Heart left ventricle (tissue), 16 donors: ENCODE measurements at places on chromosomes 13 and 19. TPM values are rescaled to one million over a fixed set of nuclear protein-coding genes. Genes with fewer than 3 reads are reported as not detected.

DNA sequence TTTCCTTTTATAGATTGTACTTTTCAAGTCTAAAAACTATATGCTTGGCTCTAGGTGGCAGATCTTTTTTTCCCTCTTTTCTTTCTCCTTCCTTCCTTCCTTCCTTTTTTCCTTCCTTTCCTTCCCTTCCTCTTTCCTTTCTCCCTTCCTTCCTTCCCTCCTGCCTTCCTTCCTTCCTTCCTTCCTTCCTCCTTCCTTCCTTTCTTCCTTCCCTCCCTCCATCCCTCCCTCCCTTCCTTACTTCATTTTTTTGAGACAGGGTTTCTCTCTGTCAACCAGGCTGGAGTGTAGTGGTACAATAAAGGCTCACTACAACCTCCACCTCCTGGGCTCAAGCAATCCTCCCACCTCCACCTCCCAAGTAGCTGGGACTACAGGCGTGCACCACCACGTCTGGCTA is 48.1 kb downstream of the F2RL3 start:
- H3K4me1 ChIP-seq, result no peaks in the 10 kb centered on the region
- no peak overlapping the region for H3K27ac ChIP-seq
- DNase-seq, result no peak

Gene OR7C1
- total RNA-seq, result 0.02 TPM

Gene LRRC4B
- 1.1 TPM for total RNA-seq

DNA sequence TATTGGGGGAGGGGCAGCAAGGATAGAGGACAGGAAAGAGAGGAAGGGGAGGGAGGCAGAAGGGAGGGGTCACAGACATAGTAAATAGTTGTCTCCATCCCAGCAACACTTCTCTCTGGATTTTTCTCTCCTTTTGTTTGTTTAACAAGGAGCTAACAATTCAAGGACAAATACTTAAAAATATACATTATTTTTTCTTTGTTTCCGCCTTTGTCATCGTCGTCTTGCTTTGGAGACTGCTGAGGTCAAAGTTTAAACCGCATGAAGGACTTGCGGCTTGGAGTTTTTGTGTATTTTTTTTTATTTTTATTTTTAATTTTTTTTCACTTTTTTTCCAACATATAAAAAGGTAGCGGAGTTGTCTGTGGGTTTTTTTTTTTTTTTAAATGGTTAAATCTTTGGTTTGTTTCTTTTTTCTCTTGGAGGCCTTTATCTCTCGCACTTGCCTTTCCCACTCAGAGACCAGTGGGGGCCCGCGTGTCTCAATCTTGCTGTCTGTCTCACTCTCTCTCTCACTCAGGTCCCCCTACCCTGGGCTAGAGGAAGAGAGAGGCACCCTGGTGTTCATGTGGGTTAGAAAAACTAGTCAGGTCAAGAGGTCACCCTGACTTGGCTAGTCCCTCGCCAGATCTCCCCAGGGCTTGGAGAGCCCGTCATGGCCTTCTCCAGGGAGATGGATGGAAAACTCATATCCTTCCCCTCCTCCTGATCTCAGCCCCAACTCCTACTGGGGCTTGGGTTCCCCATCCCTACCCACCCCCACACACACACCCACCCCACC is 11.0 kb downstream of the ZNF574 start:
- H3K36me3 ChIP-seq, result peaks cover 12% of the 10 kb centered on the region
- DNase-seq, result no peak
- no peak overlapping the region for H3K4me3 ChIP-seq
- peaks cover 15% of the 10 kb centered on the region for H3K4me1 ChIP-seq

DNA sequence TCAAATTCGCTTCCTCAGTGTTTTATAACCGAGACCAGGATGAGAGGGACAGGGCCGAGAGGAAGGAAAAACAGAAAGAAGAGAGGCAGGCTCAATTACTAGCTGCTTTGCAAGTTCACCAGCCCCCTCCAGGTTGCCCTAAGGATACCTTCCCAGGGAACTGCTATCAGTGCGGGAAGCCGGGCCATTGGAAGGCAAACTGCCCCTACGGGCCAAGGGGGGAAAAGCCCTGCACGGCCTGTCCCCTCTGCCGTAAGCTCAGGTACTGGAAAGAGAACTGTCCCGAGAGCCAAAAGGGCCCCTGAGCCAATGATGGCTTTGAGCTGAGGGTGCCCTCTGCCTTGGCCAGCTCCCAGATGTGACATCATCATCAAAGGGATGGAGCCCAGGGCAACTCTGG is 3.2 kb upstream of the ERVV-1 start:
- DNase-seq, result no peak
- H3K4me1 ChIP-seq, result no peaks in the 10 kb centered on the region
- no peaks in the 10 kb centered on the region for H3K36me3 ChIP-seq
- no peak overlapping the region for H3K4me3 ChIP-seq
- no peak overlapping the region for H3K27ac ChIP-seq

Gene AMER2
- not detected for total RNA-seq

DNA sequence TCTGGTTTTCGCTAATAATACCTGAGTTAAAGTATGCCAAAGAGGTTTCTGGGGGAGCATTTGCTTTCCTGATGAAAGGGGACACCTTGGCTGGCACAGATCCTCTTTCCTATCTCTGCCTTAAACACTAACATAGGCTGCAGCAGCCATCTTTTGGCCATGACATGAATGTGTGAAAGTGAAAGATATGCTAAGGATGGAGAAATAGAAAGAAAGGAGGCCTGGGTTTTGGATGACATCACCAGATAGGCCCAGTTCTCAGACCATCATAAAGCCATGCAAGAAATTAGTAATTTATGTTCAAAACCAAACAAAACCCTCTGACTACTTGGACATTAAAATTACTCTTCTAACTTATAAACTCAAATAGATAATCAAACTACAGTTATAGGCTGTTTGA is 279.7 kb downstream of the COG6 start:
- no peak overlapping the region for H3K4me3 ChIP-seq
- H3K27ac ChIP-seq, result no peak overlapping the region
- H3K36me3 ChIP-seq, result no peaks in the 10 kb centered on the region
- H3K27me3 ChIP-seq, result no peaks in the 10 kb centered on the region

GRCh38 chr13:42218576-42218975 is 53.4 kb upstream of the AKAP11 start:
- no peaks in the 10 kb centered on the region for H3K27me3 ChIP-seq
- H3K36me3 ChIP-seq, result no peaks in the 10 kb centered on the region
- no peaks in the 10 kb centered on the region for H3K4me1 ChIP-seq
- no peak overlapping the region for H3K27ac ChIP-seq
- no peak for DNase-seq
- H3K4me3 ChIP-seq, result no peak overlapping the region

DNA sequence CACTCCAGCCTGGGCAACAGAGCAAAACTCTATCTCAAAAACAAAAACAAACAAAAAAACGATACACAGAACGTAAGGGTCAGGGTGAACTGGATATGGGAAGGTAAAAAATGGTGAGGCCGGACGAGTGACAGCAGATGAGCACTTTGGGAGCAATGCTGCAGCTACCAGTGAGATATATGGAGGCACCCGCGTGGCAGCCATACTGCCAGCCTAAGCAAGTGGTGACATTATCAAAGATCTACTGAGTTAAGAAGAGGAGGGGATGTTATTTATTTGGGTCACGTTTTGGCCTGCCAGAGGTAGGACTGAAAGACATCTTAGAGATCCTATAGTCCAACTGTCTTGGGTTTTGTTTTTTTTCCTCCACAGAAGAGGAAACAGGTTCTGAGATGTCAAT is 14.2 kb downstream of the TIMM13 start:
- H3K36me3 ChIP-seq, result no peaks in the 10 kb centered on the region
- H3K27me3 ChIP-seq, result no peaks in the 10 kb centered on the region
- no peak overlapping the region for H3K27ac ChIP-seq
- no peak for DNase-seq
- no peak overlapping the region for H3K4me3 ChIP-seq
- no peaks in the 10 kb centered on the region for H3K4me1 ChIP-seq

Gene C2CD4C
- 1.9 TPM for total RNA-seq

Gene ARID3A
- 7.0 TPM for total RNA-seq

DNA sequence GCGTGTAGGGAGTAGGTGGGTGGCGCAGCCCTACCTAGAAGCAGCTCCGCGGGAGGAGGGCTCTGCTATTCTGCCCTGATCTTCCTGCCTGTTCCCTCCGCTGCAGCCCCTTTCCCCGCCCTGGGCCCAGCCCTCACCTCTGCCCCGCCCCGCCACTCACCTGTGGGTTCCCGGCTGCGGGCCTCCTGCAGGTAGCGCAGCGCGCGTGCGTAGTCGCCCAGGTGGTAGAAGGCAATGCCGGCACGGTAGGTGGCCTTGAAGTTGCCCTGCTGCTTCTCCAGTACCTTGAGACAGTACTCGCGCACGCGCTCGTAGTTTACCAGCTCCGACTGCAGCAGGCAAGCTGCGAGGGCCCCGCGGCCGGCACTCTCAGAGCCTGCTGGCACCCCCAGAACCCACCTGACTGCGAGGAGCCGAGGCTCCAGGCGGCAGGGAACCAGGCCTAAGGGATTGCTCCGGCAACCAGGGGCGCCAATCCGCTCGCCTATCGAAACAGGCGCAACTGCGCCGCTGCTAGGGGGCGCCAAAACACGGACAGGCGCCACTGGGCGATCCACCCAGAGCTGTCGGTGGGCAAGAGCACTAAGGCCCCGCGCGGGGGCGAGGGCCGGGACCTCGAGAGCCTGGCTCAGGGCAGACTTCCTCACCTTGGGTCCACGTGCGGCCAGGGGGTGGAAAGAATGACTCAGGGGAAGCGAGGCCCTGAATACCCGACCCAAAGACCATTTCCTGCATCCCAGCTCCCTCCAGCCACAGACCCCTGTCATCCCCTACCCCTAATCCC is 965 bp downstream of the TTC9B start:
- no peak overlapping the region for H3K4me3 ChIP-seq
- H3K27me3 ChIP-seq, result peaks cover 33% of the 10 kb centered on the region
- H3K4me1 ChIP-seq, result no peaks in the 10 kb centered on the region
- DNase-seq, result no peak
- H3K36me3 ChIP-seq, result no peaks in the 10 kb centered on the region

DNA sequence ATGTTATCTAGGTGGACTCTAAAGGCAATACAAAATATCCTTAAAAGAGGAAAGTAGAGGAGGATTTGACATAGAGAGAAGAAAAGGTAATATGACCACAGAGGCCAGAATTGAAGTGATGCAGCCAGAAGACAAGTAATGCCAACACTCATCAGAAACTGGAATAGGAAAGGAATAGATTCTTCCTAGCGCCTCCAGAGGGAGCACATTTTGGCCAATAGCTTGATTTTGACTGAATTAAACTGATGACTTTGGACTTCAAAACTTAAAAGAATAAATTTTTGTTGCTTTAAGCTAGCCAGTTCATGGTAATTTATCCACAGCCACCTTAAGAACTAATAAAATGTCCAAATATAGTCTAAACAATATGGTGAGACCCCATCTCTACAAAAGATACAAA is 1921.9 kb downstream of the OLFM4 start:
- DNase-seq, result no peak
- H3K4me3 ChIP-seq, result no peak overlapping the region
- no peaks in the 10 kb centered on the region for H3K27me3 ChIP-seq
- no peak overlapping the region for H3K27ac ChIP-seq

Gene ENOX1
- 10.1 TPM for total RNA-seq

Gene ACP7
- not detected for total RNA-seq

Gene PRKCG
- total RNA-seq, result not detected

Gene LRRC63
- total RNA-seq, result not detected

GRCh38 chr19:55208880-55209692 is at the start of gene PTPRH:
Gene PTPRH (minus strand): TSS chr19:55209501. CDS start chr19:55209433, 68 bp downstream.
- no peak within 1 kb of the TSS for H3K4me3 ChIP-seq
- H3K27ac ChIP-seq, result no peak within 1 kb of the TSS
- H3K4me1 ChIP-seq, result peaks cover 4% of the 10 kb centered on the region
- DNase-seq, result peak; percentile 44
- H3K36me3 ChIP-seq, result no peaks in the 10 kb centered on the region
- no peaks in the 10 kb centered on the region for H3K27me3 ChIP-seq

- no peaks in the 10 kb centered on the region for H3K27me3 ChIP-seq
- no peak overlapping the region for H3K27ac ChIP-seq
- no peak overlapping the region for H3K4me3 ChIP-seq
- DNase-seq, result no peak
Measured at GRCh38 chr13:52070929-52071523, 46.5 kb downstream of the UTP14C start.

- no peaks in the 10 kb centered on the region for H3K36me3 ChIP-seq
- peaks cover 92% of the 10 kb centered on the region for H3K4me1 ChIP-seq
- no peak for DNase-seq
- H3K27me3 ChIP-seq, result no peaks in the 10 kb centered on the region
- no peak overlapping the region for H3K27ac ChIP-seq
- H3K4me3 ChIP-seq, result no peak overlapping the region
Measured at GRCh38 chr13:110244976-110245375, 62.0 kb downstream of the COL4A1 start.

DNA sequence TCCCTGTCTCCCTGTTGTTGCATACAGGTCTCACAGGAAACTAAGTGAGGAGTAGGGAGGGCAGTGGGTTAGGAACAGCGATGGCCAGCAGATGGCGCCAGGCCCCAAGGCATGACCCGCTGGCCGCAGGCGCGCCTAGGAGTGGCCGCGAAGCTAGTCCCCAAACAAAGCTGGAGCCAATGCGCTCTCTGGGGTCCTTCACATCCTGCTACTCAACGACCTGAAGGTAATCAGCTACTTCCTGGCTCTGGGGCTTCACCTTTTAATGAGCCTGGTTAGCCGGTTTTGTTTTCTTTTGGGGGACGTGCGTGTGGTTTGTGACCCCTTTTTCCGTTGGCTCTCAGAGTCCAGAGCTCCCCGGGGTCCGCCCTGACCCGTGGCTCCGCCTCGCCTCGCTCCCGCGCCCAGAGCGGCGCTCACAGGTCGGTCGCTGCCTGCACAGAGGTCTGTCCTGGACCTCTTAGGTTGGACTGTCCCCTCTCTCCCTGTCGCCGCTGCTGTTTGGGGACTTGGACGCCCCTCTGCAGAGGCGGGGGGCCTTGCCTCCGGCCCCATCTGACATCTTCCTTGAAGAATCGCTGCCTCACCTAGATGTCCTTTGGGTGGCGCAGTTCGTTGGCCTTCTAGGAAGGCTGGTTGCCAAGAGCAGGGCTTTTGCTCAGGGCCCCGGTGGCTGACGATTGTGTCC is 62.2 kb upstream of the GTF3A start:
- DNase-seq, result peak; percentile 89
- no peak overlapping the region for H3K27ac ChIP-seq
- no peaks in the 10 kb centered on the region for H3K27me3 ChIP-seq
- peaks cover 9% of the 10 kb centered on the region for H3K4me1 ChIP-seq

GRCh38 chr13:101700598-101700997 is 248.1 kb downstream of the ITGBL1 start:
- H3K27ac ChIP-seq, result no peak overlapping the region
- H3K4me3 ChIP-seq, result no peak overlapping the region
- H3K4me1 ChIP-seq, result no peaks in the 10 kb centered on the region
- no peaks in the 10 kb centered on the region for H3K27me3 ChIP-seq
- no peak for DNase-seq
- no peaks in the 10 kb centered on the region for H3K36me3 ChIP-seq

DNA sequence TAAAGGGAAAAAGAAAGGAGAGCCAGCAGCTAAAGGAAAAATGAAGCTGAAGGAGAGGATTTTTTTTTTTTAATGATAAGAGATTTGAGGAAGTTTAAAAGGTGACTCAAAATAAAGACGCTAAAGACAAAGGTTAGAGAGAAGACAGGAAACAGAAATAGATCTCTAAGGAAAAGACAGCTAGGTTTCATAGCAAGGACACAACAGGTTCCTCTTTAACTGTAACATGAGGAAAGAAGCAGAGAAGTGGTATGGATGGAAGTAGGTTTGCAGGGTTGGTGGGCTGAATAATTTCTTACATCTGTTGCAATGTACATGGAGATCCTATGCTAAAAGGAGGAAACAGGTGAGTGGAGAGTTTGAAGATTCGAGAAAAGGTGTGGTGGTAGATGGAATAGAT is 107.5 kb downstream of the MYCBP2 start:
- no peaks in the 10 kb centered on the region for H3K4me1 ChIP-seq
- H3K27me3 ChIP-seq, result no peaks in the 10 kb centered on the region
- no peak overlapping the region for H3K4me3 ChIP-seq
- H3K27ac ChIP-seq, result no peak overlapping the region

Gene PDE4C
- total RNA-seq, result 1.4 TPM

GRCh38 chr13:45828256-45828968 is 23.1 kb downstream of the SIAH3 start:
- no peak overlapping the region for H3K4me3 ChIP-seq
- no peaks in the 10 kb centered on the region for H3K27me3 ChIP-seq
- H3K36me3 ChIP-seq, result no peaks in the 10 kb centered on the region
- DNase-seq, result no peak
- H3K4me1 ChIP-seq, result peaks cover 9% of the 10 kb centered on the region
